ENCODE measurements at places on chromosomes 1 and 21.

- peak; percentile 44 for DNase-seq
Measured at GRCh38 chr1:63662056-63662836, 69.0 kb downstream of the PGM1 start.

DNA sequence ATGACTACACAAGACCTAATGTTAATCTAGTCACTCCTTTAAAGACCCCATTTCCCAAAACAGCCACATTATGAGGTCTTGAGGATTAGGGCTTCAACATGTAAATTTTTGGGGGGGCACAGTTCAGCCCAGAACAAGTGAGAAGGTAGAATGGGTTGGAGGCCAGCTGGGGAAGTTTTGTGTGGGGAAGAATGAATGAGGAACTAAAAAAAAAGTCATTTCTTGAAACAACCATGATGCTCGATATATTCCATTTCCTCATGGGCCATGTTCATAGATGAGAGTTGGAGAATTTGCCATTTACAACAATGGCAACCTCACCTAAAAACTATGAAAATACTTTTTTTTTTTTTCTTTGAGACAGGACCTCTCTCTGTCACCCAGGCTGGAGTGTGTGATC, 14.5 kb downstream of the NLRP3 start:
- no peak for DNase-seq

- DNase-seq, result no peak
Measured at GRCh38 chr1:5969168-5969567, 23.1 kb downstream of the NPHP4 start.

- DNase-seq, result no peak
Measured at GRCh38 chr1:179121159-179121938, 39.5 kb downstream of the TOR3A start.

- DNase-seq, result no peak
Measured at GRCh38 chr21:24903994-24904635, 703.2 kb downstream of the MRPL39 start.

DNA sequence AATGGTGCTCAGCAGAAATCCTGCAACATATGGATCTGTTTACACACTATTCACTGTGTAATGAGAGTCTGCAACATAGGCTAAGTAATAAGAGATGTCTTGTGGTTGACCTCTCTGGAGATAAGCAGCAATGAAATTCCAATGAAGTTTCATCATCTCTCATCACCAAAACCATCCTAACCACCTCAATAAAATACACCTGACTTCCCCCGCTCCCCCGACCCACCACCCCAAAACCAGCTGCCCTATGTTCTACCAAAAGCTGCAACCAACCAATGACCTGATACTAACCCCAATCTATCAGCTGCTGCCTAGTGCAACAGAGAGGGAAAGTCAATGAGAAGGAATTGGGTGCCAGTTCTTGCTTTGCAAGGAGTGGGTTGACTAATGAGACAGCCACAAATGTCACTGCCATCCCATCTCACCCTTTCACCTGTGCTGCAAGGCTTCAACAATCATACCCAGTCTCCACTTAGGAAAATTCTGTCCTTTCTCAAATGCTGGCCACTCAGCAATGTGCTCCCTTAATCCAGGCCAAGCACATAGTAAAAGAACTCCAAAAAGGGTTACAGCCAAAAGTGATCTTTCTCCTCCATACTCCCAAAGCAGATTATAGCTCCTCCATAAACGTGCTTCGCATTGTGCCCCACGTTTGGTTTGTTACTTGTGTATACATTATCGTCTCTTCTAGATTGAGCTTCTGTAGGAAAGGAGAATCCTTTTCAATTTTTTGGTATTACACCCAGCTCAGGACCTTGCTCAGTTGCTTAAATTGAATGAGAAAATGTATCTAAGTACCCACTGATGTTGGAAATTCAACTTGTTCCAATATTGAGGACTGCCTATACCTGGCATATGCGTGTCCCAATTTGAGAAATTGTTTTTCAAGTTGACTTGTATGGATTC, 29.0 kb downstream of the MRPL39 start:
- DNase-seq, result no peak

DNA sequence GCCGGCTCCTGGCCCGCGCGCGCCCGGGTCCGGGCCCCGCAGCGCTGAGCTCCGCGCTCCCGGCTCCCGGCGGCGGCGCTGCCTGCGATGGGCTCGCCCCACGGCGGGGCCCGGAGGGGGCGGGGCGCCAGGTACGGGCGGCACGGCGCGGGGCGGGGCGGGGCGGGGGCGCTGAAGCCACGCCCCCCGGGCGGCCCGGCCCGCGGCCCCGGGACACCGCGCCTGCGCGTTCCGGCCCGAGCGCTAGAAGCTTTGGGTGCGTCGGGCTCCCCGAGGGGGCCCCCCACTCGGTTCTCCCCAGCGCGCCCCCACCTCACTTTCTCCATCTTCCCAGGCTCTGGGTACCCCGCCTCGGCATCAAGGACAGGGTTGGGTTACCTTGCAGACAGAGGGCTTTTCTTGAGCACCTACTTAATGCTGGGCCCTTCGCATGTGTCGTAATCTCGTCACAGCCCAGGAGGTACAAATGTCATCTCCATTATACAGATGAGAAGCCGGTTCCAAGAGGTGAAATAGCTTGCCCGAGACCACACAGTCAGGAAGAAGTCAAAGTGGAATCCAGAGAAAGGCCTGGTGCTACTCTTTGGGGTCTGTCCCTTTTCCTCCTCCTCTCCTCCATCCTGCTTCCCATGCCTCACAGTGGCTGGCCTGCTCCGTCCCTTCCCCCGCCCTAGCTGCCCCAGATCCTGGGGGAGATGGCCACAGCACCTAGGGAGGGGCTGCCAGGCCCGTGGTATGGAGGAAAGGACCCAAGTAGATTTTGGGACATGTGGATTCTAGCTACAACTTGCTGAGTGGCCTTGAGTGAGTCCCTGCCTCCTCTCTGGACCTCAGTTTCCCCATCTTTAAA, 46.5 kb downstream of the RAP1GAP start:
- DNase-seq, result no peak

DNA sequence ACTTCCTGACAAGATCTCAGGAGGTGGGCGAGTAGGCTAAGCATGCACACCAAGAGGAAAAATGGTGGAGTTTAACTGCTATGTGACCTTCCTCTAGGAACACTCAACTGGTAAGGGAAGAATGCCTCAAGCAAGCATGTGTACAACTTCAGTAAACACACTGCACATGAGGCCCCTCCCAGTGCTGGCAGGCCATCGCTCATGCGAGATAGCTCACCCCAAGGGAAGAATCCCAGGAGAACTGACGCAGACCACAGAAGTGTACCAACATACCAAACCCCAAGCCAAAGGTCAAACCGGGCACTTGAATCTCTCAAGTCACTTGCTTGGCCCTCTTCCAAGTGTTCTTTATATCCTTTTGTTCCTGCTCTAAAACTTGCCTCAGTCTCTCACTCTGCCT, 40.5 kb upstream of the GALNT2 start:
- DNase-seq, result no peak

DNA sequence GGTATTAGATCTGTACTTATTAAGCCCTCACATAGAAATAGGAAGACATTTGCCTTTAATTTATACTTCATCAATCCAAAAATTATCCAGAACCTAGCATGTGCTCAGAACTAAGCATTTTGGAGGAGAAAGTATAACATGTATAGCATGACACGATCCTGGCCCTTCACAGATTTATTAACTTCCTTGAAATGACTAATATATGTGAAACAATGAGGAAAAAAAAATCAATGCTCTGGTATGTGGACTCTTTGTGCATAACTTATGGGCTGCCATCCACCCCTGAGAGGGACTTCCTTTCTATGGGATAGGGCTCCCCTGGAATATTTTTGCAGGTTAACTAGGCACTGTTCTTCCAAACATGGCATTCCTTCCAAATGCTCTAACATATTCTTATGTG, 36.6 kb downstream of the CCDC185 start:
- DNase-seq, result no peak

DNA sequence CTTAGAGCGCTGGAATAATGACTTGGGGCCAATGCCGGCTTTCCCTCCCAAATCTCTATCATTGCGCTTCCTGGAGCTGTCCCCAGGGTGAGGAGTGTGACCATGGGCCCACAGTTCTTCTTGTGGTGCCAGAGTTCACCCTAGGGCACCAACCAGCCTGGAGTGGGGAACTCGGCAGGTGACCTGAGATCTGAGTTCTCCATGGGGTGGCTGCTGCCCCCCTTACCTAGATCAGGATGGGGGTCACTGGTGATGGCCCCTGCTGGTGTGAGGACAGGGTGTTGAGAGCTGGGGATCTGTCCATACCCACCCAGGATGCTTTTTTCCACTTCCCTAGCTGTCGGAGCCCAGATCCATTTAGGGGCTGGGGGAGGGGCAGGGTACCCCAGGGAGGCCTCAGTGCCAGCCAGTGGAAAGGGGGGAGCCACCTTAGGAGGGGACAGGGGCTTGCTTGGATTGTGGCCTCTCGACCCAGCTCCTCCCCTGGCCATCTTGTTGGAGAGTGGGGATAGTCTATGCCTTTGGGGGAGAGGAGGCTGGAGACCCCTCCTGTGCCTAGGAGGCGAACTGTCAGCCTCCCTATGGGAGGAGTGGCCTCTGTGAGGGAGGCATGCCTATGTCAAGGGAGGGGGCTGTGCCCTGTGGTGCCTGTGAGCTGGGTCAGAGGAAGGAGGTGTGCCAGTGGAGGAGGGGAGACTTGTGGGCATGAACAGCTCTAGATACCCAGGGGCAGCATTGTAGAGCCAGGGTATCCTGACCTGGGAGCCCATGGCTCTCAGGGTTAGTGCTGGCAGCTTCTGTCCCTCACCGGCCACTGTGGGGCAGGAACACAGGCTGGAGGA, 1.7 kb downstream of the FOXO6 start:
- DNase-seq, result no peak

GRCh38 chr1:150152772-150153456, 3.2 kb downstream of the PLEKHO1 start:
- no peak for DNase-seq

GRCh38 chr1:2470290-2471158, 5.6 kb upstream of the PLCH2 start:
- no peak for DNase-seq

Measured in GM04504 (cell line).